ENCODE measurements at places on chromosomes 5 and 9.

DNA sequence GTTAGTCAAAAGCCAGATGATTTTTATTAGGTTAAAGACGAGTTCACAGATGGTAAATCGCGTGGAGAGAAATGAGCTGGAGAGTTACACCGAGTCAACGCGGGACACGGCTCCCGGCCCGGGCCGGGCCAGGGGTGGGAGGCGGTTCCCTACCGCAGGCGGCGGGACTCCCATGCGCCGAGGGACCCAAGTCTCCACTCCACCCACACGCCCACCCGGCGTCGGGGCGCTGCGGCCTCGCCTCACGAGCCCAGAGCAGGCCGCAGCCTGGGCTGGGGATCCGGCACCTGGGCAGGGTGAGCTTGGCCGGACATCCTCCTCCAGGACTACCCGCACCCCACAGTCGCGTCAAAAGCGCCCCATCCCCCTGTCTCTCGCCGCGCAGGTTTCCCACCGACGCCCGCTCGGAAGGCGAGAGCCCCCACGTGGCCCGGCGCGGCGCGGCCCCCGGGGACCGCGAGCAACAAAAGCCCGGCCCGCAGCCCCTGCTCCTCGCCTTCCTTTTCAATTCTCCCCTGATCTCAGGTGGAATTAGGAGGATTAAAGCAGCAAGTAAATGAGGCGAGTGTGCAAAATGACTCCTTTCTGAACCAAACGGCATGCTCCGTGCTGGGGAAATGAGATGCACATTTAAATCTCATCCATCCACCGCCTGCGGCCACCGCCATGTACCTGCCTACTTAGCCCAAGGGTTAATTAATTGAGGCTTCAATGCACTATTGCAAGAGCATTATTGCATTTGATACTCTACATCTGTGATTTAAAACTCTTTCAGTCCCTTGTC, 196.5 kb upstream of the TBCA start:
- peak; percentile 43 for DNase-seq

GRCh38 chr5:134145041-134145757, 30.7 kb downstream of the TCF7 start:
- DNase-seq, result no peak

DNA sequence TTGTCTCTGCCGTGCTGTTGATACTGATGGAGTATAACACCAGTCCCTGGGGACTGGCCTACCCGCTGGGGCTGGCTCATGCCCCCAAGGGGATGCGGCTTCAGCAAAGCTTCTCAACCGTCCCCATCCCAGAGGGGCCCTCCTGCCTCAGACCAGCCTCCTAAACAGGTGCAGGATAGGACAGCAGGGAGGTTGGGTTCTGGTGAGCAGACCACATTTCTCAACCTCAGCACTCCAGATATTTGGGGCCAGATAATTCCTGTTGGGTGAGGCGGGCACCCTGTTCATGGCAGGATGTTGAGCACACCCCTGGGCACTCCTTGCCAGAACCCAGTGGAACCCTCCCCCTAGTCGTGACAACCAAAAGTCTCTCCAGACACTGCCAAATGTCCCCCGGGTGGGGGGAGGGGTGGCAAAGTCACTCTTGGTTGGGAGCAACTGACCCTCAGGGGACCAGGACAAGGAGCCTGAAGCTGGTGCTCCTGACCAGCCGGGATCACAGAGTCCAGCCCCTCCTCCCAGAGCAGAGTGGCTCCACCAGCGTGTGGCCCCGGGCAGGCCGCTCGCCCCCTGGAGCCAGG, 107.8 kb downstream of the ZNF354C start:
- no peak for DNase-seq

GRCh38 chr5:60843936-60844905, at the start of gene ELOVL7:
ELOVL7 (minus strand) TSS chr5:60844269; CDS start chr5:60787397, 56,872 bp downstream.
- DNase-seq, result peak; percentile 88

- no peak for DNase-seq
These were observed 53.7 kb downstream of the EXD3 start for GRCh38 chr9:137369061-137369787.

GRCh38 chr9:87387351-87388011, 110.2 kb upstream of the DAPK1 start:
- no peak for DNase-seq

Data from cardiac muscle cell (in vitro differentiated cells and primary cell).